Activated CD4-positive, alpha-beta T cell treated with anti-CD3 and anti-CD28 coated beads for 36 hours (primary cell): ENCODE measurements at places on chromosomes 16 and 17.
A peak's percentile ranks its signal among the peaks of the same experiment; 100 is the strongest.

DNA sequence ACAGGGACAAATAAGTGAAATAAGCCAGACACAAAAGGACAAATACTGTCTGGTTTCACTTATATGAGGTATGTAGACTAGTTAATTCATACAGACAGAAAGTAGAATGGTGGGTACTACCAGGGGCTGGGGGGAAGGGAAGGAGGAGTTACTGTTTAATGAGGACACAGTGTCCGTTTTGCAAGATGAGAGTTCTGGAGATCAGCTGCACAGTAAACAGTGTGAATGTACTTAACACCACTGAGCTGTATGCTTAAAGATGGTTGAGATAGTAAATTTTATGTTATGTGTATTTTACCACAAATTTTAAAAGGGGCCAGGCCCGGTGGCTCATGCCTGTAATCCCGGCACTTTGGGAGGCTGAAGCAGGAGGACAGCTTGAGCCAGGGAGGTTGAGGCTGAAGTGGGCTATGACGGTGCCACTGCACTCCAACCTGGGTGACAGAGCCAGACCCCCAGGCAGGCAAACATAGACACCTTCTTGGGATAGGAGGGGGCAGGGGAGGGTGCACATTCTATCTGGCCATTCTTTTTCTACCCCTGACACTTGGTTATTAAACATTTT, 23.5 kb downstream of the LRRC75A start:
- DNase-seq, result no peak

DNA sequence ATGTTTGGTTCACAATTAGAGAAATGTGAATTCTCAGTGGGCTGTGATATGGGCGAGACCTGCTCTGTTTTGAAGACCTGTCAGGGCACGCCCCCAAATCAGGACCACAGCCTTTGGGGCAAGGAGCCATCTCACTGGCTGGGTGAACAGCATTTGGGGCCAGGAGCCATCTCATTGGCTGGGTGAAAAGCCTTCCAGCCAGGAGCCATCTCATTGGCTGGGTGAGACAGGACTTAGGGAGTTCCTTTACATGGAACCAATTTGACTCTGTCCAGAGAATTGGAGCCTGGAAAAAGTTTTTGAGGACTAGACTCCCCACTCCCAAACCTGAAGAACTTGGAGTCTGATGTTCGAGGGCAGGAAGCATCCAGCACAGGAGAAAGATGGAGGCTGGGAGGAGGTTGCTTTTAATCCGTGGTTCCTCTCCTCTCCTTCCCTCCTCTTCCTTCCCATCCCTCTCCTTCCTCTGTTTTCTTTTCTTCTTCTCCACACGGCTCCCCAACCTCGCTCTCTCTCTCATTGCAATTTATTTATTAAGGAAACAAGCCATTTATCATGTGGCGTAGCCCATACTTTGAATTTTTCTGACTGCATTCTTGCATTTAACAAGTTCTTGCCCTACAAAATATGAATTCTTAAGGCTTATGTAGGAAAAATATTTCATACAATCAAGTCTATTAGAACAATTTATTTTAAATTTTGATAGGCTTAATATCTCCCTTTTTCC, 19.7 kb downstream of the FOXL1 start:
- DNase-seq, result no peak

- peak; percentile 3 for DNase-seq
Measured at GRCh38 chr17:77495575-77495974, 354.8 kb downstream of the SEC14L1 start.

- DNase-seq, result no peak
Measured at GRCh38 chr17:75628425-75628824, 4.8 kb upstream of the SMIM5 start.

- no peak for DNase-seq
Measured at GRCh38 chr17:59366040-59366757, 34.7 kb downstream of the YPEL2 start.

GRCh38 chr17:29433541-29433940, 43.4 kb downstream of the TAOK1 start:
- no peak for DNase-seq

DNA sequence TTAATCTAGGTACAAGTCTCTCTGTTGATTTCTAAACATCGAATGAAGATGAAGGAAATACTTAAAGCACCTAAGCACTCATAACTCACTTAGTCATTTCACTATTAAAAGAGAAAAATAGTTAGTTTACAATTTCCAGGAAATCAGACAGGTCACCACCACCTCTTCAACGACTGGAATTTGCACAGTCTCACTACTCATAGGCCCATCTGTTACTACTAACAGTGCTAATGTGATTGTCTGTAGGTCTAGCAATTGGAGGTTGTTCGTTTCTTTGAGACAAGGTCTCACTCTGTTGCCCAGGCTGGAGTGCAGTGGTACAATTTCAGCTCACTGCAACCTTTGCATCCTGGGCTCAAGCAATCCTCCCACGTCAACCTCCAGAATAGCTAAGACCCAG, 444.6 kb downstream of the MAF start:
- DNase-seq, result no peak

DNA sequence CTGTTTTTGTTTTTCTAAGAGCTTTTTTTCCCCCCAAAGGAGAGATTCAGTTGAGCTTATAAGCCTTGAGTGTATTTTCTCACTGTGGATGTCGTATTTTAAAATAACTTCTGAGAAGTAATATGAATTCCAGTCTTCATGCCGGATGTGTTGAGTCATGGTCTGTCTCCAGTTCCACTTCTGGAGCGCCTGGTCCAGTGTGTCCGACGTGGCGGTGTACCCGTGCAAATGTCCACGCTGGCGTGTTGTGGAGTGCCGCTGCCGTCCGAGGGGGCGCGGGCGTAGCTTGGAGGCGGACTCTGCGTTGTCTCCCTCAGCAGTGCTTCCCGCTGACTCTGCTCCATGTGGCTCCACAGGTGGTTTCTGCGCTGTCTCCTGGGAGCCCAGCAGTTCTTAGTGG, 60.9 kb upstream of the ZNF750 start:
- no peak for DNase-seq

GRCh38 chr16:27407133-27407532, 5.2 kb downstream of the IL21R start:
- DNase-seq, result no peak

DNA sequence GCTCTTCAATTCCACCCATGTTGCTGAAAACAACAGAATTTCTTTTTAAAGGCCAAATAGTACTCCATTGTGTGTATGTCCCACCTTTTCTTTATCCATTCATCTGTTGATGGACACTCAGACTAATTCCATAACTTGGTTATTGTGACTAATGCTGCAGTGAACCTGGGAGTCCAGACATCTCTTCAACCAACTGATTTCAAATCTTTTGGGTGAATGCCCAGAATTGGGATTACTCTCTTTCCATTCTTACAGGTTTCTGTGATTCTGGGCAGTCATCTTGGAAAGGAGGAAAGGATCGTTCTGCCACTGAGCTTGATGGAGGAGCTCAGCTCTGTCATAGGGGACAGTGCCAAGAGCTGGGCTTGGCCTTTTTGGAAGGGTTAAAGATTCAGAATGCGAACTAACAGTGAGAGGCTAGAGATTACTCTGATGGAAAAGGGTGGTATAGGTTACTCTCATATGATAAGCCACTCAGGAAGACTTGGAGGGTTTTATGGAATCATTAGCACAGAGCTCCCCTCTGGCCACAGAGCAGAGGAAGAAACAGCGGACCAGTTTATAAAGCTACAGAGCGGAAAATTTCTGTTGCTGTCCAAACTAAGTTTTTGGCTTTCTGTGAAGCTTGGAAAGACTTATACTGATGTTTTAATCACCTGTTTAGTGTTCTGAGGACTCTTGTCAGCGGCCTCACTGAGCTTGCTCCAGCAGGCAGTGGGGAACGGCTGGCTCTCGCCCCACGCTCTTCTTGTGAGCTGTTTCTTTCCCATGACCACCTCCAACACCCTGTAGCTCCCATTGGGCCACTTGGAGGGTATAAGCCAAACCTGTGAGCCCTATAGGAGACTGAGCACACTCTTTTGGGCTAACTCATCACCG, 48.3 kb downstream of the HIC1 start:
- no peak for DNase-seq

DNA sequence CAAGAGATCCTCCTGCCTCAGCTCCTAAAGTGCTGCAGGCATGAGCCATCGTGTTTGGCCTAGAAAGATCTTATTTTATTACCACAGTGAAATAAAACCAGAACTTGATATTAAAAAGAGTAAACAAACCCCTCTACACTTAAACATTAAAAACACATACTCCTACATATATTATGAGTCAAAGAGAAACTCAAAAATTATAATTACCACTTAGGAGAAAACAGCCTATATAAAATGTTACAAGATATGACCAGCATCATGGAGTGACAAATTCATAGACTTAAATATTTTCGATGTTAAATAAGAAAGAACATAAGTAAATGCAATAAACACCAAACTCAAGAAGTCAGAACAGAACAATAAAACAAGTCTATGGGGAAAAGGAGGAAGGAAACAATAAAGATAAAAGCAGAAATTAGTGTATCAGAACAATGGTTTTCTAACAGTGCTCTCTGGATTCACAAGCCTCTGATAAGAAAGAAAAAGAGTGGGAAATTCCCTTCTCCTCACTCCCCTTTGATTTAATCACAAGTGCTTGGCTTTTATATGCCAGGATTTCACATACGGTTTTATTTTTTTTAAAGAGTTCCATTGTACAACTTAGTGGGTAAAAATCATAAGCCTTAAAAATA, 23.0 kb downstream of the SKAP1 start:
- no peak for DNase-seq

GRCh38 chr17:48719642-48720265, 2.6 kb downstream of the PRAC1 start:
- DNase-seq, result peak; percentile 27

DNA sequence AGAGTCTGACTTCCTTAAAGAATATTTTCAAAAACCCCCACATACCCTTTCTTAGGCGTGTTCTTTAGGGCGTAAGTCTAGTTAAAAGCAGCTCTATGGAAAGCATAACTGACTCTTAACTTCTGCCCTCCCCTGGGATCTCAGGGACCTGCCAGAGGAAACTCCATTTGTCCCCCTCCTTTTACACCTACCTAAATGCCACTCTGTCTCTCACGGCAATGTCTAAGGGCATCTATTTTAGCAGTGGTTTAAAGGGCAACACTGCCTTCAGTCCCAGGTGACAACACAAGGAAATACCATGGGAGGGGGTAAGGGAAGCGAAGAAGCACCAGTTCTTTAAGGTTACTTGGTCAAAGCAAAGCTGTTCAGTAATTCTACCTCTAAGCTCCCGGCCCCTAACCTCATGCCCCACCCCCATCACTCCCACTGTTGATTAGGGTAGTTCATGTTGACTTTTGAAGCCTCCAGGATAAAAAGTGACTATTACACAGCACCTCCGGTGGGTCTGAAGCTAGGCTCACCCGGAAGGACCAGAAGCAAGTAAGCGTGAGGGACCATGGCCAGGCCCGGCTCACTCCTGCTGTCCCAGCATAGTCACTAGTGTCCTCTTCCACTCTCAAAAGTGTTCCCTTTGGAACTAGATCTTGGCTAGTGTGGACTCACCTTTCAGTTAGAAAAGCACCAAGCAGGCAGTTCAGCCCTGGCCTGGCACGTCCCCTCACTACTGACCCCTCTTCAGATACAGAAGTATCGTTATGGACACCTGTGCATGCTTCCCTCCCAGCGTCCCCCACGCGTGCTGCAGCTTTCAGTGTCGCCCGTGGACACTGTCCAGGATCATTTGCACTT, 47.1 kb downstream of the CYTH1 start:
- DNase-seq, result peak; percentile 53

- DNase-seq, result no peak
Measured at GRCh38 chr16:8583199-8583598, 7.1 kb downstream of the TMEM114 start.

GRCh38 chr17:17206913-17207335, 791 bp upstream of the PLD6 start:
- no peak for DNase-seq

GRCh38 chr17:20094777-20095176, 85.6 kb downstream of the SPECC1 start:
- DNase-seq, result no peak

DNA sequence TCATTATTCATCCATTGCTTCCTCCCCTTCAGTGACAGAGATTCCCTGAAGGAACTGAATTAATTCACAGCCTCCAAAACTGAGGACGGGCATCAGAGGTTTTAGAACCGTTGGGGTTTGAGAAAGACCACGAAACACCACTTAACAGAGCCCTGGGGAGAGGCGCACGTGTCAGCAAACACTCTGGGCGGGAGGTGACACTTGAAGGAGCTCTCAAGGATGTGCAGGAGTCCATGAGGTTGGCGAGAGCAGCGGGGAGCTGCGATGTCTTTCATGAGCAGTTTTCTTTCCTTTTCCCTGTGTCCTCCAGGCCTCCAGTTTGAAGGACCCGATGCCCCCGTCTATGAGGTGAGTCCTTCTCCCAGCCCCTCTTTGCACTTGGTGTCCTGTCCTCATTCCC, 23.7 kb downstream of the B4GALNT2 start:
- no peak for DNase-seq

DNA sequence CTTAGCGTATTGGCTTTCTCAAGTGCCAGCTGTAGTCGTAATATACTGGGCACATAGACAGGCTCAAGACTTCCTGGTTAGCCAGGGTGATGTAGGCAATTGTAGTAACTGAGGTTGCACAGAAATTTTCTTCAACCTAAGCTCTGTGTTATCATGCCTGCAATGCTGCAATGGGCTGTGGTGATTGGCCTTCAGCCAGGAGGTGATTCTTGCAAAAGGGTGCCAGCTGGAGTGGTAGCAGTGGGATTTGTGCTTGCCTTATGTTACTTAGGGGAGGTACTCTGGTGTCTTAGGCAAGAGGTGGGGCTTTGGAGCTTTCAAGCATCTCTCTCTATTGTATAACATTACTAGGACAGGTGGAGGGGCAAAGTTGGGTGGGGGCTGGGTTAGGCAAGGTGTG, 495.1 kb downstream of the CDH11 start:
- no peak for DNase-seq

DNA sequence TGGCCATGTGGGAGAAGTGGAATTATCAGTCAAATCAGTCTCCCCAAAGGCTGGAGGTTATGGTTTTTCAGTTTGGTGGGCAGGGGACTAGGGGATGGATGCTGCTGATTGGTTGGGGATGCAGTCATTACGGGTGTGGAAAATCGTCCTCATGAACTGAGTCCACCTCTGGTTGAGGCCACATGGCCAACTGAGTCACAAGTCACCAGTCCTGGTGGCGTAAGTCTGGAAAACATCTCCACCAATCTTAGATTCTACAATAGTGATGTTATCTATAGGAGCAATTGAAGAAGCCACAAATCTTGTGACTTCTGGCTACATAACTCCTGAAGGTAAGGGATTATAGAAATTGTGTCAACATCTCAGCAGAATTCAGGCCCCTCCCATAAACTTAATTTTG, 5.2 kb upstream of the RNF135 start:
- DNase-seq, result no peak

DNA sequence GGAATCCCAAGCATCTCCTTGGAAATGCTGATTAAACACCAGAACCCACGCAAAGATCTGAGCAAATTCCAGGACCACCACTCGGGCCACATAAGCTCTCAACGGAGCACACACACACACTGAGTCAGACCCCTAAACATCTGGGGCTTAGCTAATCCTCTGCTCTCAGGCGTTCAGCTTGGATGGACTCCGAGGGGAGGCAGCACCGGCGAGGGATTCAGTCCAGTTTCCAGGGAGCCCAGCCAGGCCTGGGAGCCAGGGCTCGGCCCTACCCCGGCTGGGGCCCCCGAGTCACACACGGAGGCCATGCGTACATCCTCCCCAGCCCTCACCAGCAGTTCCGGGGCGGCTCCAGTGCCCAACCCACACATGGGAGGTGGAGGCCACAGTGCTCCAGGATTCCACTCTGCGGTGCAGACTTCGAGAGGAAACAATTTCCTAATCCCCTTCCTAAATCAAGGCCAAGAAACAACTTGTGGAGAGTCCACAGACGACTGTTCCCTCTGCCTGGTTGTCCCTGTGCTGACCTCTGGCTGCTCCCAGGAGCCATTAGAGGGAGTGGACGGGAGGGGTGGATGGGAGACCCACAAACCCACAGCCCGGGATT, 70.5 kb downstream of the GAS7 start:
- peak; percentile 13 for DNase-seq

- DNase-seq, result no peak
Measured at GRCh38 chr16:48131201-48131935, 24.4 kb downstream of the ABCC12 start.
